ENCODE measurements at places on chromosomes 12 and 14.

DNA sequence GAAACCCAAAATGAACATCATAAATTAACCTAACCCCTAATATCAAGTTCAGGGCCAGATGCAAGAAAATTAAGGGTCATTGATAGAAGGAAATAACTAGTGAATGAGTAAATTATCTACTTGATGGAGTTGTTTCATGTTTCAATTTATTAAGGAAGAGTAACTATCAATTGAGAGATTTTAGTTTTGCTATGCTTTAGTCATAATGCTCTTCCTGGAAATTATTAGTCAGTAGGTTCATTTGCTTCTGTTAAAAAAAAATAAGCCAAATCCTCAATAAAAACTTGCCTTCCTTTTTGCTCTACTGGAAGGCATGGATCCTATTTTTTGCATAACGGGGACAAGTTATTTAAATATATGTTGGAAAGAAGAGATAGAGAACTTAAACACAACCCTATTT, 59.0 kb upstream of the HIF1A start:
- DNase-seq: no peak

DNA sequence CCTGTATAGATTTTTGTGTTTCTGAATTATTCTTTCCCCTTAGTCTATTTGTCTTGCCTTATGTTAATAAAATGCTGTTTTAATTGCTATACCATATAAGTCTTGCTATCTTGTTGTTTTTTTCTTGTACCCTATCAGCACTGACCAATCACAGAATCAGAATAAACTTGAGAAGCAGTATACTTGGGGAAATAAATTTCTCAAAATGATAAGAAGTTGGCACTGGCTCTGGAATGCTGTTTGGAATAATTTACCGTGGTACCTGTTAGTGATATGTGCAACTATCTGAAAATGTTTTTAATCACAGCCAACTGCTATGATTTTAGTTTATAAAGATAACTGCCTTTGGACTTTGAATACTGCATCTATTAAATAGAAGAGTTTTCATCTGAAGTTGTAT, 37.9 kb upstream of the EPS8 start:
- no peak for DNase-seq

GRCh38 chr12:75634244-75635222, 123.1 kb upstream of the KRR1 start:
- no peak for DNase-seq

GRCh38 chr12:110371408-110372055, 32.0 kb downstream of the ANAPC7 start:
- peak; percentile 35 for DNase-seq

- no peak for DNase-seq
Observed at GRCh38 chr12:121128908-121129810, 3.5 kb upstream of the P2RX7 start.

DNA sequence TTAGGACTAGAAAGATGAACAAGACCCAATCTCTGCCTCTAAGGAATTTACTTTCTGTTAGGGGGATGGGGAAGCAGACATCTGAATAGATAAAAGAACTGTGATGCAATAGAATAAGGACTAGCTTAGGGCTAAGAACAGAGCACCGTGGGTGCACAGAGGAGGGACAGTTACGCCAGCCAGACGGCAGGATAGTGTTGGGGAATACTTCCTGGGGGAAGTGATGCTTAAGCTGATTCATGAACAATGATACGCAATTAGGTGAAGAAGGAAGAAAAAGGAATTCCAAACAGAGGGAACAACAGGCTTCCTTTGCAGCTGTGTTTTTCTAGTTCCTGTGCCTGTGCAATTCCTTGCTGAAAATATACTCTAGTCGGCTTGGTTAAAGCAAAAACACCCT, 501.1 kb downstream of the APAF1 start:
- DNase-seq: no peak

- no peak for DNase-seq
Observed at GRCh38 chr12:21568115-21568514, 36.5 kb downstream of the GYS2 start.

- no peak for DNase-seq
Observed at GRCh38 chr12:114266536-114266935, 139.4 kb downstream of the TBX5 start.

DNA sequence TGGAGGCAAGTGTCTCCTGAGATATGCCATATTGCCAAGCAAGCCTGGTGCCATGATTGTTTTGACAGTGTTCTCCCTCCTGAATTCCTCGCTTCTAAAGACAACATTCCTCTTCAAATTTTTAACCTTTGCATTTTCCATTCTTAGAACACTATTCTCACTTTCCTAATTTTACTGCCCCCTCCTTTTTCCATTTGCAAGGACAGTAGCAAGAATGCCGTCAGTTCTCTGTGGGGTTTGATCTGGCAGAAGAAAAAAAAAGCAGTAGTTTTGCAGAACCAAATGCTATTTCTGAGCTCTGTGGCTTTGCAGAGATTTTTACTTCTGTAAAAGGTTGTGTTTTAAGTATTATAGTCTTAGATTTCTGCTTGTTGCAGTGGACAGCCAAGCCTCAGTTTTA, 295.2 kb downstream of the NUAK1 start:
- DNase-seq: no peak

GRCh38 chr12:608413-608812, 54.8 kb downstream of the NINJ2 start:
- no peak for DNase-seq

Data from NCI-H1105 treated with DMSO at 0.1 percent for 48 hours (cell line).